ENCODE measurements at places on chromosomes 4 and X.

GRCh38 chrX:16638533-16638932 lies 11.4 kb upstream of the S100G start:
- no peak for DNase-seq

- DNase-seq, result no peak
Observed at GRCh38 chrX:134537179-134537955, 77.4 kb downstream of the HPRT1 start.

GRCh38 chr4:42397635-42398170 lies 415 bp downstream of the SHISA3 start:
- no peak for DNase-seq

DNA sequence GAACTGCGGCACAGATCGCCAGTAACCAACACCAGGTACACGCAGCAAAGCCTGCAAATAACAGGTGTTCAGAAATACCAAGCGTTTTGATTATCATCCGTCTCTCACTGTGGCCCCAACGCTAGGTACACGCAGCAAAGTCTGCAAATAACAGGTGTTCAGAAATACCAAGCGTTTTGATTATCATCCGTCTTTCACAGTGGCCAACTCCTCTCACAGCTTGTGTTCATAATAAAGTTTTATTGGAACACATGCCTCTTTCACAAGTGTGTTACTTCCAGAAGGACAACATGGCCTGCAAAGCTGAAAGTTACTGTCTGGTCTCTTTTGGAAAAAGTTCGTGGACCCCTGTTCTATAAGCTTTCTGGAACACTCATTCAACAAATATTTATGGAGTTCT lies 153.1 kb downstream of the AFAP1 start:
- DNase-seq, result no peak

- DNase-seq, result no peak
Observed at GRCh38 chrX:77293331-77293995, 153.7 kb upstream of the FGF16 start.

DNA sequence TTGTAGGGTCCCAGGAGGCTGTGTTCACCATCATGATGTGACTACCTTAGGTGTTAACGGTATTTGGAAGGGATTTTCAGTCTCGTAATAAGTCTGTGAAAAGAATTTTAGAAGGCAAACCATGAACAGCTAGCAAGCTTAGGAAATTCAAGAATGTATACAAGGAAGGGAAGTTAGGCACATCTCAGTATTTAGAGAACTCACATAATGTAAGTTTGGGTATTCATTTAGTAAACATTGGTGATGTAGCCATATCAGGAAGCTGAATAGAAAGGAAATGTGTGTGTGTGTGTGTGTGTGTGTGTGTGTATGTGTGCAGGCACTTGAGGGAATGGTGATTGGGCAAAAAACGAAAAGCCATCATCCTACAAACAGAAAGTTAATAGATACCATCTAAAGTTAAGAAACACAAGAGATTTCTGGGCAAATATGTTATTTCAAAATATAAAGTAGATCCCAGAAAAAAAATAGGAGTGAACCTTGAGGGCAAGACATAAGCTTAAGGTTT lies 34.7 kb upstream of the PRKX start:
- DNase-seq, result no peak

- DNase-seq, result no peak
Observed at GRCh38 chrX:53674581-53674980, 11.9 kb downstream of the HUWE1 start.

- DNase-seq, result no peak
Observed at GRCh38 chr4:10175626-10176025, 59.0 kb upstream of the WDR1 start.

GRCh38 chrX:100424012-100424411 lies 13.9 kb upstream of the PCDH19 start:
- no peak for DNase-seq

GRCh38 chr4:152983774-152984411 lies 47.8 kb downstream of the FHDC1 start:
- DNase-seq, result no peak

DNA sequence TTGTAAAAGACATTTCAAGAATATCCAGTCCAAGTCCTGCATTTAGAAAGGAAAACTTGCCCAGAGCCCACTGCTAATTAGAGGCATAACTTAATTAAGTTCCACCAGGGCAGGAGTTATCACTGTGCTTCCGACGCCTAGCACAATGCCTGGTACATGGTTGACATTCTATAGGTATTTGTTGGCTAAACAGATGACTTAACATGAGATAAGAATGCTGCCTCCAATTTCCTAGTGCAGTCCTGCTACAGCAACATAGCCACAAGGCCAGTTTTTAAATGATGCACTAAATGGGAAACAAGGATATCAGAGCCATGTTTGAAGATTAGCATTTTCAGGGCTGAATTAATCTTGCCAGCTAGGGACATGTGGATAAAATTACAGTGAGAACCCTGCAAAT lies 164.1 kb downstream of the RASL11B start:
- no peak for DNase-seq

- no peak for DNase-seq
Observed at GRCh38 chr4:1993169-1993516, 15.6 kb downstream of the NELFA start.

GRCh38 chr4:100657187-100657586 lies 139.4 kb upstream of the EMCN start:
- DNase-seq, result no peak

- DNase-seq, result no peak
Observed at GRCh38 chr4:87211249-87211952, 9.0 kb downstream of the KLHL8 start.

DNA sequence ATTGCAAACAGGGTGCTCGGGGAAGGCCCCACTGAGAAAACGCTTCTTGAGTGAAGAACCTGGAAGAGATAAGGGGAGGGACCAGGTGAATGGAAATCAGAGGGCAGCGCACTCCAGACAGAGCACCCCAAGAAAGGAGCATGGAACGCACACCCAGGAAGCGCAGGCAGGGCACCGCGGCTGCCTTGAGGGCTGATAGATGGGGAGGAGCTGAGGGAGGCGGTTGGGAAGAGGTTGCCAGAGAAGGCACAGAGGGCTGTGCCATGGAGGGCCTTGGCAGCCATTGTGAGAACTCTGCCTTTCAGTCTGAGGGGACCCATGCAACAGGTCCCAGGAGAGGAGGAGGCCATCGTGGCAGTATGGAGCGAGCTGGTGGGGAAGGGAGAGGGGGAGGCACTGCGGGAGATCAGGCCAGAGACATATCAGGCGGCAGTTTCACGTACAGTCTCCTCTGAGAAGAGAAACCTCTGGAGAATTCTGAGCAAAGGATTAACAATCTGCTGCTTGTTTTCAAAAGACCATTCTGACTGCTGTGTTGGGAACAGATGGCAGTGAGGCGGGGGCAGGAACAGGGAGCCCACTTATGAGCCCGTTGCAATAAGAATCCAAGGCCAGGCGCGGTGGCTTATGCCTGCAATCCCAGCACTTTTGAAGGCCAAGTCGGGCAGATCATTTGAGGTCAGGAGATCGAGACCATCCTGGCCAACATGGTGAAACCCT lies 83.7 kb downstream of the PCYT1B start:
- DNase-seq, result no peak

- DNase-seq, result no peak
Observed at GRCh38 chr4:186166852-186167512, 24.4 kb upstream of the CYP4V2 start.

DNA sequence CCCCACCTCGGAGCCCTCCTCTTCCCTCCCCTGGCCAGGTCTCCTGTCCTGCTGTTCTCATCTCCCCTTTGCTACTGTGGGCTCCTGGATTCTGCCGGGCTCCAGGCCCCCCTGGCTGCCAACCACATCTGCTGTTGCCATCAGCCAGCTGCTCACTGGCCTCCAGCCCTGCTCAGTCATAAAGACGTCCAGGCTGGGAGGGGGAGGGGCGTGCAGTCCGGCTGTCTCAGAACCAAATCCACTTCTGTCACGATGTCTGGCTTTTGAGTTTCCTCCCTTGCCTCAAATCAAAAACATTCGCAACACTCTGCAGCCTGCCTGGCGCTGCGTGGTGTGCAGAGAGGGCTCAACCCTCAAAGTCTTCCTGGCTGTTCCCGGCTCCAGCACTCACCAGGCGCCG lies 7.1 kb downstream of the RASL11B start:
- no peak for DNase-seq

GRCh38 chrX:115589419-115589818 lies 28.4 kb downstream of the PLS3 start:
- DNase-seq, result no peak

GRCh38 chrX:71106427-71106826 lies at the start of gene CXorf65:
CXorf65 (minus strand) TSS chrX:71106740; CDS start chrX:71106556, 184 bp downstream.
- DNase-seq, result no peak

- no peak for DNase-seq
Observed at GRCh38 chr4:86357608-86358007, 2.2 kb downstream of the MAPK10 start.
